ENCODE measurements at places on chromosomes 5 and 9.

- DNase-seq, result no peak
These were observed 14.3 kb downstream of the TRIO start for GRCh38 chr5:14157493-14157782.

DNA sequence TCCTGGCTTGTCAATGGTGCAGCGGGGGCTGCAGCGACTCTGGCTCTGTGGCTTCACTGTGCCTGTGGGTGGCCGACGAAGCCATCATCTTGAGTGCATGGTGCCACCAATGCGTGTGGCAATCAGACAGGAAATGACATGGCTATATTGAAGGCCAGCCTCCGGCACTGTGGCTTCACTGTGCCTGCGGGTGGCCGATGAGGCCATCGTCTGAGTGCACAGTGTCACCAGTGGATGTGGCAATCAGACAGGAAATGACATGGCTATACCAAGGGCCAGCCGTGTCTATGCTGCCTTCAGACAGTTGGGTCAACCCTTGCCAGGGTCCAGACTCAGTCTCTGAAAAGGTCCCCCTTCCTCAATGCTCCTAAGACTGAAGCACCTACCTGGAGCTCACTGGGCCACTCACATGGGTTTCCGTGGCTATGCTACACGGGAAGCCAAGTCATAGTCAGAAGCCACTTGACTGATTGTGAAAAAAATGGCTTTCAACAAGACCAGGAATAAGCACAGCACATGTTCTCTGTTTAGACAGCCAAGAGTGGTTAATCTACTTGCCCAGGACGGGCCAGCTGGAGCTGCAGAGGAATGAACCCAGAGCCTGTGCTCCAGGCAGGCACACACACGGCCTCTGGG is 67.5 kb upstream of the S1PR3 start:
- no peak for DNase-seq

GRCh38 chr5:115626445-115626823 is 598 bp upstream of the TMED7 start:
- DNase-seq, result no peak

- no peak for DNase-seq
These were observed 226.5 kb upstream of the MAP3K1 start for GRCh38 chr5:56588636-56589480.

DNA sequence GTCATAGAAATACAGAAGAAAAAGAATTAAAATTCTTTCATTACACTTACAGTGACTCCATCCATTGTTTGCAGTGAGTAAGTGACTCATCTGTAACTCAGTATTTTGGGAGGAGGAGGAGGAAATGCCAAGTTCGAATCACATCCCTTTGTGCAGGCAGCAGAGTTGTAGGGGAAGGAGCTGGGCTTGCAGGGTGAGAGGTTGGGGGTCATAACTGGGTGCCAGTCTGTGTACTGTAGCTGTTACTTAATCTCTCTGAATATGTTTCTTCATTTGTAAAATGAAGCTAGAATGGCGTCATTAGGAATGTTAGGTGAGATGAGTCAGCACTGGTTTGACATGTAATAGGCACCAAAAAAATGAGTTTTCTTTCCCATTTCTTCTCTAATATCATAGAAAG is 235.7 kb upstream of the ADAMTSL1 start:
- DNase-seq, result no peak

DNA sequence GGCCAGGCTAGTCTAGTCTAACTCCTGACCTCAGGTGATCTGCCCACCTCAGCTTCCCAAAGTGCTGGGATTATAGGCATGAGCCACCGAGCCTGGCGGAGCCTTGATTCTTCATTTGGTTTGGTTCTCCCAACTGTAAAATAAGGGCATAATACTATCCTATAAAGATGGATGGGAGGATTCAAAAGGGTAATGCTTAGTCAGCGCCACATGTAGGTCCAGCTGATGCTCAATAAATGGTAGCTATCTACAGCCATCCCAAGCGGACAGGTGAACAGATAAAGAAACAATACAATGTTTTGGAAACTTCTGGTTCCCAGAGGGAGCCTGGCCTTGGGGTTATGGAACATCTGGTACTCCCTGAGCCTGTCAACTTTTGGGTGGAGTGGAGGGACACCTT is 13.6 kb upstream of the SET start:
- no peak for DNase-seq

- DNase-seq, result no peak
These were observed 132.3 kb downstream of the ADAMTSL1 start for GRCh38 chr9:18606281-18606680.

- no peak for DNase-seq
These were observed 74.5 kb upstream of the MEGF10 start for GRCh38 chr5:127216143-127216542.

- DNase-seq, result no peak
These were observed 76.3 kb downstream of the SEMA4D start for GRCh38 chr9:89421595-89421994.

GRCh38 chr9:91222457-91222856 is 139.3 kb downstream of the AUH start:
- DNase-seq, result no peak

- DNase-seq, result no peak
These were observed 5.2 kb downstream of the BICD2 start for GRCh38 chr9:92759446-92759845.

- no peak for DNase-seq
These were observed 198.6 kb downstream of the GADD45G start for GRCh38 chr9:89803403-89803802.

DNA sequence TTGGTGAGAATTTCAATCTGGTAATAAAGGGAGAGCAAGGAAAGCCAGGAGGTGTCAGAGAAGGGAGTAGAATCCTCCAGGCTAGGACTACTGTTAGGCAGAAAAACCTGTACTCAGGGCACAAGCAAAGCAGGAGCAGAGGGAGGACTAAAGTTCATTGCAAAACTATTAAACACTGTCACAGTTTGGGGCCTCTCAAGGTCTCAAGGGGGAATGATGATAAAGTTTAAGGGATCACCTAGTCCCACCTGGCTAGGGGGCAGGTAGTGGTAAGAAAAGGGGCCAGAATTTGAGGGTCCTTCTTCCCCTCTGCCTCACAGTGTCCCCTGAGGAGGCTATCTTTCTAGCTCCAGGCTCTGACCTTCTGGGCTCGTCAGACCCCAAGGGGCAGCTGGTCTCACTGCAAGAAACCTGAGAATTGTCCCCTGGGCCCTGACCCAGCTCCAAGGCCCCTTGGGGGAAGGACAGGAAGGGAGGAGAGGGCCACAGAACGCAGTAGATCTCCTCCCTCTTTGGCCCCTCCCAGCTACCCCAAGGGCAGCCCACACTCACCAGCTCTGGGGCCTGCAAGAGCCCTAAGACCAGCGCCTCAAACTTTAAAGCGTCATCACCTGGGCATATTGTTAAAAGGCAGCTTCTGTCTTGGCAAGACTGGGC is 974 bp downstream of the CCDC69 start:
- DNase-seq, result no peak

DNA sequence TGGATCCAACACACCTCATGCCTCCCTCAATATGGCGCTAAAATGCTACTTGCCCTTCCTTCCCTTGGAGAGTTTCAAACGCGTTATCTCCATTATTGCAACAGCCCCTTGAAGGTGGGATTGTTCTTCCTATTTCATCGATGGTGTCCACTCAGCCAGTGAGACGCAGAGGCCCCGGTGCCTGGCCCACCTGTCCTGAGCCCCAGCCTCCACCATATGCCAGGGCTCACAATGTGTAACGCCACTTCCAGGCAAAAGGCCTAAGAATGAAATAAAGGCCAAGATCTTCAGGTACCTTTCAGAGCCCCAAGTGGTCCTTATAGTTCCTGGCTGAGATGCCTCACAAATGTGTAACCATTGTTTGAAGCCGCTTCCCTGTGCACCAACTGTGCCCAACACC is 170.7 kb upstream of the PHYKPL start:
- DNase-seq, result no peak

DNA sequence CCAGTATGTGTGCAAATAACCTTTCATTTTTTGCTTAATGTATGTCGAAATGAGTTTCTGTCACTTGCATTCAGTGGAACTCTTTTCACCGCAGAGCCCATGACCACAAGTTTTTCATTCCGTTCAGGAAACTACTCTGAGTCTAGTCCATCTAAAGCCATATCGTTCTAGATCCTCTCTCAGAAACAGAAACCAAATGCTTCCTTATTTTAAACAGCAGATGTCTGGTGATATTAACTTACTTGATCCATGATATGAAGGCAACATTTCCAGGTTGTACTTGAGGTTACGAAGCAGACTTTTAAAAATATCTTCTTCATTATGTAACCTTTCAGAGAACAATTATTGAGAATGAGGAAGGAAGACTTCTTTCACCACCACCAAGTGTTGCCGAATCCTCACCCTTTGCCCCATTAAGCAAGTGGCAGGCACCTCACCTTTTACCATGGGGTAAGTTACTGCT is 72.4 kb upstream of the GNAQ start:
- no peak for DNase-seq

DNA sequence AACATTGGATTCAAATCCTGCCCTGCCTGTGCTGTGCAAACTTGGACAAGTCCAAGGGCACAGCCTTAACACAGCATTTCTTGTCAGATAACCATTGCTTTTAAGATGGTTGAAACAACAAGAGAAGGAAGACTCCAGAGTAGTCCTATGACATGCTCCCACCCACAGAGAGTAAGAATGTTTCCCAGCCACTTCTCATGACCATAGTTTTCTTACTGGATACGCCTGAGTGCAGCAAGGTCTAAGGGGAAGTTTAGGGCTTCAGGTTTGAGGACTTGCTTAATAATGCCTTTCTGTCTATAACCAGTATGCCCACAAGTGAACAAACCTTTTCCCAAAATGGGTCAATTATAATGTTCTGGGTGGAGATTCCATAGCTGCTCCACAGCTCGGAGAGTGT is 126.4 kb downstream of the SLF1 start:
- DNase-seq, result no peak

DNA sequence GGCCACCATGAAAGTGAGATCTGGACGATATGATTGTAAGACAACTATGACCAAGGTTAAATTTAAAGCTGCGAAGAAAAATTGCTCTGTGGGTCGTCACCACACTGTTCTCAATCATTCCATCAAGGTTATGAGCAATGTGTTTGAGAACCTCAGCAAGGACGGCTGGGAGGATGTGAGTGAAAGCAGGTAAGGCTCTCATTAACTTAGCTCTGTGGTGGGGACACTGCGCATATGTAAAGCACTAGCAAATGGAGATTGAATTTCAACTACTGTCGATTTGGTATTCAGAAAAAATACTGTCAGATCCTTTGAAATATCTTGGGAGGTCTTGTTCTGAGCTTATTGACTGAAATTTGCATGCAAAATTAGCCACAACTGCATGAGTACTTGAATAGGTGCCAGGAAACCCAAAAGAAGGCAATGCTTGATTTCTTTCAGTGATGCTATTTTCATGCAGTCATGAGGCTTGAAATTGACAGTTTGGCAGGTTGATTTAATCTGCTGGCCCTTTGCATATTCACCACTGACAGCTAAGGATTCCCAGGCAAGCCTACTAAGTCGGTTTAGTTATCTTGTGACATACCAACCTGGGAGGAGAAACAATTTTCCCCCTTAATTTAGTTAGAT is 183.9 kb upstream of the SH3GL2 start:
- DNase-seq, result no peak

All from T47D (cell line).